ENCODE measurements at places on chromosomes 4 and X.
A peak's percentile ranks its signal among the peaks of the same experiment; 100 is the strongest.

DNA sequence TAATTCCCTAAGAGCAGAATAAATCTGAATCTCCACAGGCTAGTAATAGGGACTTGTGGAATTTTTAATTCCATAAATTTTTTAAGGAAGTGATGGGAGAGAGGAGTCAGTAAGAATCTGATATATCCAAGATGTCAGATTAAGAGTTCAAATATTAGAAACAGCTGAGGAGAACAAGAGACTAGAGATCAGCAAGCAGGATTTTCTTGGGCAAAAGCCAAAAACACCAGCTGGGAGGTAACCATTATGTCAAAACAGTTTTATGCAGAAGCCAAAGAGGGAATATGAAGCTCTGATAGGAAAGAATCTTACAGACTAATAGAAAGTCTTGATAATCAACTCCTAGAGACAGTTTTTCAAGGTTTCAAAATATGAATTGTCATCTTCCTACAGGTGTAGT lies 72.2 kb upstream of the RBPJ start:
- DNase-seq: no peak

- DNase-seq: no peak
Measured at GRCh38 chrX:110951472-110952269, 144.3 kb upstream of the PAK3 start.

- DNase-seq: no peak
Measured at GRCh38 chr4:142079959-142080358, 443.6 kb downstream of the IL15 start.

DNA sequence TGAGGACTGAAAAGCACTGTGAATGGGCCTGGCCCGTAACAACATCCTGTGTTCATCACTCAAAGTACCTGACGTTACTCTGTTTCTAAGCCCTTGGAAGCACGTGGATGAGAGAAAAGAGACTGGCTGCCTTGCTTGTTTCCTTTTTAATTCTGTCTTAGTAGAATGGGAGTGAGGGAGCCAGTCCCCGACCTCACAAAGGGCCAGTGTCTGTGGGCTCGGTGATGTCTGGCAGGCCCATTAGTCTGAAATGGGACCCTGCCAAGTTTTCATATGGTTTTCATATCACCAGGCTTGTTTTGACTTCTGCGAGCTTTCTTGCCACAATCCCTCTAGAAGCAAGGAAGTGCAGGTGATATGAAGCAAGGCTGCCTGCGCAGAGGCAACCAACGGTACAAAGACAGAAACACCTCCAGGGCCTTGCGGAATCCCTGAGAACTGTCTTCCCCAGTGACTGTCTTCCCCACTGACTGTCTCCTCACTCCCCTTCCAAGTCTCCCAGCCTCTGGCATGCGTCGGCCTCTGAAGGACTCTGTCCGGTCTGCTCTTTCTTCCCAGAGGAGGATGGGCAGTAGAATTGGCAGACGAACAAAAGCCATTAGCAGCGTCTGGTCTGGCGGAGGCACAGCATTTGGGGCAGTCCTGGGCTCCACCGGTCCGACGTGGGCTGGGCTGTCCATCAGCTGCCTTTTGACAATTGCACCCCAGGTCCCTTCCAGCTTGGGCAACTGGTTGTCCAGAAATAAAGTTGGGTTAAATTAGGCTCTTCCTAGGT lies 20.2 kb upstream of the RASL11B start:
- DNase-seq: no peak

DNA sequence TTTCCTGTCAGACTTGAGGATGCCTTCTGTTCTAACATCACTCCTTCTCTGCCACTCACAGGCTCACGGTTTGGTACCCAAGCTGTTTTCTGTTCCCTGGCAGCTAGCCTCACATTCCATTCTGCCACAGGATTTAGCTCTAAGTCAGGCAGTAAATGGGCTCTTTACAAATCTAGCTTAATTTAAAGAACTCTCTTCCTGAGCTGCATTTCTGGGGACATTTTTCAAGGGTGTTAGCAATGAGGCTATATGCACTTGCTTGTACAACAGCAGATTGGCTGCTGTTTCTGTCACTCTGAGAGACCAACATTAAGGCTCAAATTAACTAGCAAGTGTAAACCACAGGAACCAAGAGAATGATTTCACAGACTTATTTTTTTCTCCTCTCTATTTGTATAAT lies 337.8 kb upstream of the NOCT start:
- no peak for DNase-seq

DNA sequence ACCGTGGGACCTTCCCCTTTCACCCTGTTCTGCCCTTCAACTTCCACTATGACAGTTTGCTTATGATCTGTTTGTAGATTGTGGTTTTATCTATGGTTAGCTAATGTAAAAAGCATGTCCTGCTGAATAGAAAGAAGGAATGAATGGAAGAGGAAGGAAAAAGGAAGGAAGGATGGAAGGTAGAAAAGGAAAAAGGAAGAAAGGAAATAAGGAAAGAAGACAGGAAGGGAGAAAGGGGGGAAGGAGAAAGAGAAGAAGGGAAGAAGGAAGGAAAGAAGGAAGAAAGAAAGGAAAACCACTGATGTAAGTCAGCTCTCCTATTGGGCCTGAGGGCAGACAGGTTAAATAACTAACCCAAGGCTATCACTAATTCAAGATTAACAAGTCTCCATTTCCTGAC lies 319.1 kb upstream of the KLF3 start:
- no peak for DNase-seq

DNA sequence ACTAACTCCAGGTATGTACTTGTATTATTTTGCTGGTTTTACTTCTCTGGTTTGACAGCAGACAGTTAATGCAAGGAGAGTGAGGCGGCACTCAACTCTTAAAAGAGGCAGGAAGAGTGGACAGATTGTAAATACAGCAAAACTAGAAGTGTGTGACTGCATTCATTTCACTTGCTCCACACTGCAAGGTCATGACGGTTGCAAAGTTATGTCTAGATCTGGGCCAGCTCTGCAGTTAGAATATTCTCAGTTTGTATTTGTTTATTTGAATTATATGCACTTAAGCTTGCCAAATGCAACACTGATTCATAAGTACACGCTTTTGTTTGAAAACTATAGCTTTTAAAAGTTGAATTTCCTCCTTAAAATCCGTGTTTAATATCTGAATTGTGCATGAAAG lies 148.9 kb downstream of the STIM2 start:
- DNase-seq: no peak

DNA sequence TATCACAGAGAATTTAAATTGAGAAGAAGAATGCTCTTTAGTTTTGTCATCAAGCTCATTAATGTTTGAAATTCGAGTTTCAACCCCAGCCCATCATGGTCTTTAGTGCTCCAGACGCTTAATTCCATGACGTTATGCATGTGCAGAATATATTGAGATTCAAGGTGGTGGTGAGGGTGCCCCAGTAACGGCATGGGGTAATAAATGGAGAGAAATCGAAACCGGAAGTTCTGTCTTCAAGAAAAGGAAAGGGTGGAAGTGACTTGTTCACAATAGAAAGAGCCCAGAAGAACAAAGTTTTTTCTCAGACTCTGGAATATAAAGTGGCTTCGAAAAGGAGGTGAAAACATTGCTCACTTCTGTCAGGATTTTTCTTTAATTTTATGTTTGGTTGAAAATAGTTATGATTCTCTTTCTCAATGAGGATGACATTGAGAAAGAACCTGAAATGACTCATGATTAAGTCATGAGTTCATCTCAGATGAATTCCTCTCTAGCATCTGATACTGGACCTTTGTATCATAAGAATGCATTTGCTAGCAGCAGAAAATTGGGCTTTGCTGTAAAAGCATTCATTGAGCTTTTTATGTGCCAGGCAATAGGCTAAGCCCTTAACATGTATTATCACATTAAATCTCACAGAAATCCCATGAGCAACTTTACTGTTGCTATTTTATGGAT lies 779 bp upstream of the DDX60L start:
- DNase-seq: no peak

DNA sequence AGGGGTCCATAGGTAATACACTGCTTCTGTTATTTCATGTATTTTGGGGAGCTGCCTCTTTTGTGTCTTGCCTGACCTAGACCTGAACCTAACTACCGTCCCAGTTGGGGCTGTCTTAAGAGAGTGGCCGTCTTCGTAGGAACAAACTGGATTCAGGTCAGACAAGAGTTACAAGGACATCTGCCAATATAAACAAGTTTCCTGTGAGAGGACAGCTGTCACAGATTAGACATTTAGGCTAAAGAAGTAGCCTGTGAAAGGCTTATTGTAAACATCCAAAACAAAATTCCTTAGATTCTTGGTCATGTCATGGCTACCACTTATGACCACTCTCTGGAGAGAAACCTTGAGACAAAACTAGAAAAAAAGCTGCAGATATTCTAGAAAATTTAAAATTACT lies 797.6 kb upstream of the AADAT start:
- DNase-seq: no peak

DNA sequence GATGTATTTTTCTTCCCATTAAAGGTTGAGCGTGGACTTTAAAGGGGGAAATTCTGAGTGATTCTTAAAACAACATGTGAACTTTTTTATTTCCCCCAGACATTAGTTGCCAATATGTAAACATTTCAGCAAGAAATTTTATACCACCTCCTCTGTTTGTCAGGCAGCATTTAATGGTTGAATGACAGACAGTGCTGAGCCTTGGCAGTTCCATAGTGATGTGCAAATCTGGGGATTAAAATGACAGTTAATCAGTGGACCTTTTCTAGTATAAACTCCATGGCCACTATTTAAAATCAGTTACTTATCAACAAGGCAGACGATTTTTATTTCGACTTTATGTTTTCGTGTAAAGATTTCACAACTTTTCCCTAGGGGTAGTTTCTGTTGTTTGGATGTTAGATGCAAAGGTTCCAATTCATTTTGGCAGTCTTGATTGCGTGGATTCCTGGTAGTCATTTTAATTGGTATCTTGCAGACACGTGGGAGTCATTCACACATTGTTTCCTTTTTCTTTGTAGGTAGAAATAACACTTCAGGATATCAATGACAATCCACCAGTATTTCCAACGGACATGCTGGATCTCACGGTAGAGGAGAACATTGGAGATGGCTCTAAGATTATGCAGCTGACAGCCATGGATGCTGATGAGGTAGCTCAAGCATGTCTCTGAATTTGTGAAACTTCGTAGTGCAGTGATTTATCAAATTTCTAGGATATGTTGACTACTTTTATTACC lies 83.7 kb downstream of the FAT4 start:
- DNase-seq: no peak

DNA sequence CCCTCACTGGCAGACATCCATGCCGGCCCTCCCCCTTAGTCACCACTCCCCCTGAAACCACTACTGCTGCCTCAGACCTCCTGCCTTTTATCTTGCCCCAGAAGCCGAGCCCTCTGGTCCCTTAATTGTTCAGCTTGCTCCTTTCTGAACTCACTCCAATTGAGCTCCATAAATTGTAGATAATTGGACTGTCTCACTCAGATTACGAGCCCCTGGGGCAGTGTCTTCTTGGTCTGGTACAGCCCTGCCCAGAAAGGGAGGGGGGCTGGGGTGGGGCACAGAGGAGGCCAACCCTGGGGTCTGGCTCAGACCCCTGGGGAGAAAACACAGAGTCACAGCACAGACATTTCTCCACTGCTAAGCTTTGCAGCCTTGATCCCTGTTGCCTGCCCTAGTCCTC lies 39.4 kb downstream of the NALF2 start:
- DNase-seq: no peak

GRCh38 chrX:121579016-121579760 lies 531.8 kb downstream of the GLUD2 start:
- DNase-seq: no peak

DNA sequence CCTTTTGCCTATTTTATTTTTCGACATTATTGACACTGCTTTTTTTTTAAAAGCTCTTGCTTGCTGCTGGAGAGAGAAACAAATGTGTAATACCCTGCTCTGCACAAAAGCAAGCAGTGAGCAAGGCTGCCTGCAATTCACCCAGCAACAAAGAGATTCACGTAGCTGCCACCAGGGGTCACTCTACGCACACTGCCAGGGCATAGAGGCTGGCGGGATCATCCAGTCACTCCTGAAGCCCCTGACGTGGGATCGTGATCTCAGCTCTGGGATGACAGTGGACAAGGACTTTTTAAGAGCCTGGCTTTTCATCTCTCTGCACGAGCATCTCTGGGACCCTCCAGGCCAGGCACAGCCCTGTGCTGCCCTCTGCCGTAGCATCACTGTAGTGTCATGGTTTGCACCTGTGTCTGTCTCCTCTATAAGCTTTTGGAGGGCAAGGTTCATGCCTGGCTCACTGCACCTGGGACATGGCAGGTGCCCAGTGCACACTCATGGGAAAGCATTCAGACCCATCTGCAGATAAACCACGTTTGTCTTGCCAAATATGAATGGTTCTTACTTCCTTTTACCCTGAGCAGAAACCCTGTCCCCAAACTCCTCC lies 19.8 kb downstream of the C4orf50 start:
- no peak for DNase-seq

- no peak for DNase-seq
Measured at GRCh38 chr4:158129694-158130093, 43.1 kb downstream of the GASK1B start.

DNA sequence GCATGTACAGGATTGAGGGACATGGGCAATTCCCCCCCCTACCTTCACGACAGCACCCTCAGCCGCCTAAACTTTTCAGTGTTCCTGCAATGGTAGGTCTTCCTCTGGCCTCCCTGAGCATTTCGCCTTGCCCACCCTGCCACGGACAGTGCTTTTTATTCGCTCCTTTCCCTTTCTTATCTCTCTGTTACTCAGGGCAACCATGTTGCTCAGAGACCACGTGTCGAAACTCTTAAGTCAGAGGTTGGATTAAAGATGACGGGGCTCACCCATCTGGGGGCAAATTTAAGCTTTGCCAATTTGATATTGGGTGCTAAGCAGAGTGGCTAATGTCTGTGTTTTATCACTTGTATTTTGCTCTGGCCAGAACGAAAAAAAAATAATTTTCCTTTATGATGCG lies 20.4 kb downstream of the TENM3 start:
- no peak for DNase-seq

- peak; percentile 0 for DNase-seq
Measured at GRCh38 chr4:159946983-159947615, 844.2 kb downstream of the RAPGEF2 start.

- DNase-seq: no peak
Measured at GRCh38 chrX:105821471-105822121, 743 bp upstream of the NRK start.

DNA sequence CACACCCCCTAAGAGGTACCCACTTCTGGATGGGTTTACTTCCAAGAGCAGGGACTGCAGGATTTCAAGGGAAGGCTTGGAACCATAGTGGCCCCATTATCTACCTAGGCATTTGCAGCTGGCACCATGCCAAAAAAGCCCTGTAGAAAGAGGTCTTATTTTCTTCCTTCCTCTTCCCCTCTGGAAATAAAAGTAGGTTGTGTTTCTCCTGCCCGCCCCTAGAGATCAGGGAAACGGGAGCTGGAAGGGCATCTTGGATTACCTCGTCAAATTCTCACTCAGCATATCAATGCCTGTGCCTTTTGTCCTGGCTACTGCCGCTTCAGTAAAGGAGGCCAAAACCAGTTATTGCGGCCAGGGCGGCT lies 1.6 kb downstream of the SCD5 start:
- DNase-seq: no peak

GRCh38 chrX:24241822-24242648 lies 71.8 kb downstream of the SUPT20HL2 start:
- no peak for DNase-seq

Measured in NCI-H1436 treated with DMSO at 0.1 percent for 48 hours (cell line).